ENCODE measurements at places on chromosomes 6 and 20. TPM values are rescaled to one million over a fixed set of nuclear protein-coding genes. Genes with fewer than 3 reads are reported as not detected.

ABHD16B gene
- total RNA-seq, result not detected

- peak; percentile 63 for DNase-seq
These were observed 42.5 kb upstream of the TLDC2 start for GRCh38 chr20:36833275-36834020.

DNA sequence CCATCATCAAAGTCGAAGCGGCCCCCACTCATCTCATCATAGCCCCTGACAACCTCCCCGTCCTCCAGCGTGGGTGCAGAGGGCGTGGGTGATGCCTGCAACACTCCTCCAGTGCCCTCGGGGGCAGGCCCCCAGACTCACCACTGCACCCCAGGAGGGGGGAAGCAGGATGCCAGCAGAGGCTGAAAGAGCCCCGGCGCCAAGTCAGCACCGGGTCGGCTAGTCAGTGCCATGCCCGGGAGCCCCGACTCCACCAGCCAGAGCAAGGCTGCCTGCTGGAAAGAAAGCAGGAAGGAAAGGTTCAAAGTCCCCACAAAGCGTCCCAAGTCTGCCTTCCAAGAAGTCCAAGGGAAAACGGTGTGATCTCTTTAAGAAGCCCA, 324 bp downstream of the JPH2 start:
- DNase-seq, result peak; percentile 23

MYH7B gene
- 1.3 TPM for total RNA-seq

GCNT2 gene
- total RNA-seq, result 12.2 TPM

MUC22 gene
- total RNA-seq, result not detected

ARFGEF3 gene
- total RNA-seq, result 24.8 TPM

DNA sequence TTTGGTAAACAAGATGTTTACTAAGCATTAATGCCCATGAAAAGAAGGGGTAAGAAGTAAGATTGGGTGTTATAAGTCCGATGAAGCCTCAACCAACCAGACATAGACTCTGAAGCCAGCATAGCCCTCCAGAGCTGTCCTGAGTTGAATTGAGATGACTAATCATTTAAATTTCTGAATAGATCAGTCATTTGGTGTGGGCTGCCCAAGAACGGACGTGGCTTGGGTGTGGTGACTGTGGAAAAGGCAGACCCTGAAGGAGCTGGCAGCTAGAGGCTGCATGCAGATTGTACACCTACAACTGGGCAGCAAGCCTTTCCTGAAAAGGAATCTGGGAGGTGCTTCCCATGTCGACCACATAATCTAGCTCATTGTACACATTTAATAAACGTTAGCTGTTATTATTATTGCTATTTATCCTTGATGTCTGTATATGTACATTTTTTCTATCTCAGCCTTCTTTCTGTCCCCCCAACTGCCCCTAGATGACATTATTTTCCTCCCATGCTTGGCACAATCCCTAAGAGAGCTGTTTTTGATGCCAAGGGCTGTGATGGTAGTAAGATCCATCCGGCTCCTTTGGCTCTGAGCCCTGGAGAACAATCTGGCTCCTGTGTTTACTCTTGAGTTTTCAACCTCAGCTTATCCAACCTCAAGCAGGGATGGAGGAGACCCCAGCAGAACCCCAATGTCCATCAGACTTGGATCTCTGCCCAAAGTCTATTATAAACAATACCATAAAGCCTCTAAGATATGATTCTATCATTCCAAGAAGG, 57.6 kb upstream of the JAG1 start:
- DNase-seq, result no peak

Measured in left colon (tissue), 2 donors.